ENCODE measurements at places on chromosomes 5 and 9.
A peak's percentile ranks its signal among the peaks of the same experiment; 100 is the strongest.

DNA sequence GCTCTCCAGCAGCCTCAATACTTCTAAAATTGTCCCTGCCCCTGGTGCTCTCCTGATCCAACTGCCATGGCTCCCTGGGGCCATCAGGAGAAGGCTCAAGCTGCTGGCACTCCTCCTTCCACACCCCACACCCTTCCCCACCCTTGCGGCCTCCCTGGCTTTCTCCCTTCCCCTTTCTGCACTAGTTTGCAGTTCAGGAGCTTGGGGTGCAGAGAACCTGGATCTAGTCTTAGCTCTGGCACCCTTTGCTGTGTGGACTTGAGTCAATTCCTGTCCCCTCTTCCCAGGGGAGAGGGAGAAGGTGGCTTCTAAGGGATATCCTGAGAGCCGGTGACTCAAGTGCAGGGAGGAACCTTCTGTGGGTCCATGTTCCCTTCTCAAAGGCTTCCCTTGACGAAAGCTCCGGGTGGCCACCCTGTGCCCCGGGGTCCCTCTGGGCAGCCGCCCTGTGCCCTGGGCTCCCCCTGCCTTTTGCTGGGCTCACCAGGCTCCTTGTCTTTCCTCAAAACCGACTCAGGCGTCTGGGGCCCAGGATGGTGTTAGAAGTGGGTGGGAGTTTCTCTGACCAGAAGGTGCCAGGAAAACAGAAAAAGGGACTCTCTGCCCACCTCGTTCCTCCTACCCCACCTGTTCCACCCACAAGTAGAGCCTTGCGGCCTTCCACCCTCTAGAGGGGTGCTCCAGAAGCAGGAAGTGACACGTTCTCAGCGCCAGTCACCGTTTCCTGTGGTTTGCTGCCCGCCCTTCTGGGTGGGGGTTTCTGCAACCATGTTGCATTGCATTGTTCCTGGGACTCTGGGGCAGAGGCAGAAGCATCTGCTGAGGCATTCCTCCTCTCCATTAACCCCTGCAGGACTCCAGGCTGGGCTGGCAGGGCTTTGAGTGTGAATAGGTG is 15.0 kb downstream of the GLIPR2 start:
- peak; percentile 79 for DNase-seq

DNA sequence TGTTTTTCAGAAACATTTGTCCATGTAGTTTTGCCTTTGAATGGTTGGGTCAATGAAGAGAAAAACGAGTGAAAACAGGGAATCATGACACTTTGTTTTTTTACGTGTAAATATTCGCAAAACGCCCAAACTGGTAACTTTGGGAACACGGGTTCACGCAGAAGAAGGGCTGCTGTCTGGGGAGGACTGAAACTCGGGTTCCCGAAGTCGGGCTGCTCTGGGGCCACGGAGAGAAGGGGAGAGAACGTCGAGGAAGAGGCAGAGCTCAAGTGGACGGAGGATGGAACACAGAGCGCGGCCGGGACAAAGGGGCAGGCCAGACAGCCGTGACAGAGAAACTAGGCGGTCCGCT is 478 bp upstream of the SETD9 start:
- DNase-seq = peak; percentile 92

GRCh38 chr5:148739023-148739422 is 84.7 kb upstream of the HTR4 start:
- DNase-seq = no peak

DNA sequence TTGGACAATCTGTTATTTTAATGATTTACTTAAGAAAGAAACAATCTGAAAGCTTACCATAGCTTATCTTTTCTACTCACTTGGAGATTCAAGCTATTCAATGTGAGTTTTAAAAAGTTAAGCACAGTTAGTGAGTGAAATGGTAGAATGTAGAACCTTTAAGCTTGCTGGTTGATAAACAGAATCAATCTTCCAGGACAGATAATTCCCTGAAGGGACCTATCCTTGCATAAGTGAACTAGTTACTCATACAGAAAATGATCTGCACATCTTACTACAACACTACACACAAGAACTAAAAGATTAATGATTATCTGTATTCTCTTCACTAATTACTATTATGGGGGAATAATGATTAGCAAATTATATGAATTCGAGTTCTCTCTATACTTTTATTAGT is 165.6 kb downstream of the PALM2AKAP2 start:
- DNase-seq = no peak

- DNase-seq = no peak
Measured at GRCh38 chr5:14716755-14717752, 52.5 kb downstream of the OTULIN start.

GRCh38 chr9:15867988-15868387 is 315.1 kb downstream of the CCDC171 start:
- no peak for DNase-seq

DNA sequence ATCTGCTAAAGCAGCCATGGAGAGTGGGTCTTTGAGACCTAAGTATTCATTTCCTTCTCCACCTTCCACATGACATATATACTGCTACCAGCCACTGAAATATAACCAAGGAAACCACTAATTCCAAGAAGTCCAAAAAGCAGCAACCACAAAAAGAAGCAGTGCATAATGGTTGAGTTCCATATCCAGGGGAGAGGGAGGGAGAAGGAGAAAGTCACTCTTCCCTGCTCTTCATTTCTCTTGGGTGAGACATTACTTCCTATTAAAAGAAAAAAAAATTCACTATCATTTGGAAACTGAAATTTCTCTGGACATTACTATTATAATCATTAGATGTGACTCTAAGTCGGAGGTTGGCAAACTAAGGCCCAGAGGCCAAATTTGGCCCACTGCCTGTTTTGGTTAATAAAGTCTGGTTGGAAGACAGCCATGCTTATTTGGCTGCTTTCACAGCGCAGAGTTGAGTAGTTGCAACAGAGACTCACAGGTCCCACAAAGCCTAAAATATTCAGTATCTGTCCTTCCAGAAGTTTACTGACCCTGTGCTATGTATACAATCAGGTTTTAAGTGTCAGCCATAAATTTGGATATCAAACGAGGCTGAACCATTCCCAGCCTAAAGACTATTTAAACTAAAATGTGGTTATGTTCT is 168.6 kb downstream of the MPDZ start:
- DNase-seq = peak; percentile 43
